Stimulated activated CD8-positive, alpha-beta memory T cell treated with anti-CD3 and anti-CD28 coated beads, Interleukin-4, amount 100 ng/mL, for 48 hours (primary cell): ENCODE measurements at places on chromosomes 6 and 20.

GRCh38 chr20:48705240-48706115 is 122.3 kb downstream of the PREX1 start:
- DNase-seq = no peak

GRCh38 chr6:166603043-166603690 is 16.7 kb upstream of the RAMACL start:
- DNase-seq = no peak

DNA sequence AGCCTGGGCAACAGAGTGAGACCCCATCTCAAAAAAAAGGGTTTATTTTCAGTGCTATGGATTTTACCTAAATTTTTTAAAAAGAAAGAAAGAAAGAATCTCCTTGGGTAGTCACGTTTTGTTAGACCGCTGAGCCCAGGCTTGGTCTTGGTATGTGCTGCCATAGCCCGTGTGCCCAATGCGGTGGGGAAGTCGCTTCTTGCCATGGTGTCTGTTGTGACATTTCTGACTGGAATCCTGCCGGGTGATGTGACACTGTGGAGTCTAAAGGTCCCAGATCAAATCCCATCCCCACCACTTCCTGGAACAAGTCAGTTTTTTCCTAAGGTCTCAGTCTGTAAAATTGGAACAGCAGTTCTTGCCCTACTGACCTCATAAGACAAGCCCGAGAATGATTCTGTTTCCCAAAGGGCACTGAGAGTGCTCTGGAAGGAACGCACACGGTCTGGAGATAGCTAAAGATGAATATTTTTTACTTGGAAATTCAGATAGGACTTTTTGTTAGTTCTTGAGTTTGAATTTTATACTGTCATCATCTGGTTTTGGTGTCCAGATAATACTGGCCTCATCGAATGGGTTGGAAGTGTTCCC is 225.8 kb downstream of the EYA2 start:
- no peak for DNase-seq

GRCh38 chr6:135325624-135326424 is 144.7 kb downstream of the MYB start:
- DNase-seq = no peak

DNA sequence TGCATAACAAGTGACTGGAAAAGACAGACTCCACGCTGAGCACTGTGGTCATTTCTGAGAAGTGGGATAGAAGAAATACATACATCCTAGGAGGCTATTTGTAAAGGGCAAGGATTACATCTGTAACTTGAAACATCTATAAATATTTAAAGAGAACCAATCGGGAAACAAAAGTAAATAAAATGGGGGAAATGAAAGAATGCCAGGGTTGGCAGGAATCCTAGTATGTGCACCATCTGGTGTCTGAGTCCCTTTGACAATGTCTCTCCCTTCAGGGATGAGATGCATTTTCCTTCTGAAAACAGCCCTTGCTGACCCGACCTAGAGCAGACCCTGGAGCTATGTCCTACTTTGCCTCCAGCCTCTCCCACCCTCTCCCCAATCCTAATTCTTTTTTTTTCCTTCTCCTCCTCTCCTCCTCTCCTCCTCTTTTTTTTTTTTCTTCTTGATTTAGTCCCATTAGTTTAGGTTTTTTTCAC is 53.2 kb downstream of the VSTM2L start:
- no peak for DNase-seq

GRCh38 chr20:32062776-32063170 is 10.7 kb downstream of the HCK start:
- DNase-seq = peak; percentile 30
